Muscle of back (tissue), 13 donors: ENCODE measurements at places on chromosomes 2 and 18.

DNA sequence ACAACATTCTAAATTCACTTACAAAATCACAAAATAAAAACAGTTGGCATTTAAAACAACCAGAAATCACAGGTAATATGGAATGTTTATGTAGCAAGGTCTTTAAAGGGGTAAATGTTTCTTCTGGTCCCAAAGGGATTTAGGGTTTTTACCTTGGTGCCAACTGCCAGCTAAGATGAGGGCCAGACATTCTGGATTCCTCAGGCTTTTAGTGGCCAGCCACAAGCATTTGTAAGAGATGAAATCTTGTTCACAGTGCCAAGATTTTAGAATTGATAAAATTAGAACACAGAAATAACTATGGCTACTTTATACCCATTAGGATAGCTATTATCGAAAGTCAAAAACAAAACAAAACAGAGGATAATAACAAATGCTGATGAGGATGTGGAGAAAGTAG lies 60.4 kb upstream of the CDKL4 start:
- DNase-seq, result no peak

DNA sequence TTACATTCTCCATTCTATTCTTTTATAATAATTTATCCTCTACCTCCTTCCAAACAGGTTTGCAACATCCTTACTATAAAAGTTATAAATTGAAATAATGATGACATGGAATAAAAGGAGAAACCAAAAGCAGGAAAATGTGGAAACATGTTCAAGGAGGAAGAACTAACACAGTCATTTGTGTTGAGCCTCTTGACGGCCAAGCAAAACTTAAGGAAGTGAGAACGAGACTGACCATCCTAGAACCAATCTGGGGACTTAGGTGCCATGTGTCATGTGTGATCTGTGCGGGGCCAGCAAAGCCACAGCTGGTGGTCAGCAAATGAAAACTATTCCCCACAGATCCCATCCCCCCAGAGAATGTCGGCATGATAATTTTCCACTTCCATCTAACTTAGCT lies 25.6 kb upstream of the FAM124B start:
- no peak for DNase-seq

- DNase-seq, result no peak
Measured at GRCh38 chr2:239375278-239376061, 25.4 kb downstream of the HDAC4 start.

DNA sequence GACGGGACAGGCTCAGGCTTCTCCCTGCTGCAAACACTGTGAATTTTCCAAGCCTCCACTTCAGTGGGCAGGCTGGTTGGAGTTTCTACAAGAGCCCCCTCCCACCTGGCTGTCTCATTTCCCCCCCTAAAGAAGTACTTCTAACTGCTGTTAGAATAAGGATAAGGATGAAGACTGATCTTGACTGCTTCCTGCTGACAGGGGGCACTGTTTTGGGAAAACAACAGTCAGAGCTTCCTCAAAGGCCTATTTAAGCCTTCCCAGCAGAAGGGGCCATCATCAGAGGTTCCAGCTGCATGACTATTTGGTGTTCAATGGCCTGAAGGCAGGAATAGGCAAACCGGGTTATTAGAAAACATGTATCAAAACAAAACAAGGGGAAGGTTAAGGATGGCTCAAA lies 1162.8 kb downstream of the DSC3 start:
- DNase-seq, result no peak

- DNase-seq, result no peak
Measured at GRCh38 chr2:8334866-8335325, 347.0 kb upstream of the ID2 start.

- no peak for DNase-seq
Measured at GRCh38 chr2:18061717-18062116, 183.2 kb downstream of the KCNS3 start.

DNA sequence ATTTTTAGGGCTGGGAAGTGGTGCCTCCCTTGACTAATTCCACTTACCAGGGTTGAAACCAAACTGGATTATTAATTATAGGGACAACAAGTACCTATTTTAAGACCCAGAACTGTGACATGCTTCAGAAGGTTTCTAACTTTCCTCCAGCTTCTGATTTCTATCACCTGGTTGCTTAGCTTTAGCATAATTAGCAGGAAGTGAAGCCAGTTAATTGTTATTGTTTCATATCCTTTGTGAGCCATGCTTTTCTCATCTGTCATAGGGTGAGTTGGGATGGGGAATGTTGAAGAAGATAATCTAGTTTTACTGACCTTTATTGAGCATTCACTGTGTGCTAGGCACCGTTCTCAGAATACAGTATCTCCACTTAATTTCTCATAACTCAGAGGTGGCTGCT lies 3.2 kb downstream of the YPEL5 start:
- DNase-seq, result no peak

GRCh38 chr2:138364554-138365162 lies 136.9 kb upstream of the SPOPL start:
- no peak for DNase-seq

DNA sequence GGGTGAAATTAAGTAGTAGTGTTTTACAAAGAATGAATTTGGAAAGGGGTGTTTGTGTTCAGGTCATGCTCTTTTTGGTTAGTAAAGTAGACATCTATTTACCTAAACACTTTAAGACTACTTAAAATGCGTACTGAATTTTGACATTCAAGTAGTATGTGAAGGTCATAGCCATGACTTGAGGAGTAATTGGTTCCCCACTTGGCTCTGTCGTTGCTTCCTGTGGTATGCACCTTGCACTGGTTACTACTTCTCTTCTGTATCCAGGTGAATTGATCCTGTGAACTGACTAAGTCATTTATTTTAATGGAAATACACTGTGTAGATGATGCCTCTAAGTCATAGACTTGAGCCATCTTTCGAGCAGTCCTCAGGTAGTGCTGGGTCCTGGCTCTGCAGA lies 97.9 kb downstream of the ITGB1BP1 start:
- no peak for DNase-seq

DNA sequence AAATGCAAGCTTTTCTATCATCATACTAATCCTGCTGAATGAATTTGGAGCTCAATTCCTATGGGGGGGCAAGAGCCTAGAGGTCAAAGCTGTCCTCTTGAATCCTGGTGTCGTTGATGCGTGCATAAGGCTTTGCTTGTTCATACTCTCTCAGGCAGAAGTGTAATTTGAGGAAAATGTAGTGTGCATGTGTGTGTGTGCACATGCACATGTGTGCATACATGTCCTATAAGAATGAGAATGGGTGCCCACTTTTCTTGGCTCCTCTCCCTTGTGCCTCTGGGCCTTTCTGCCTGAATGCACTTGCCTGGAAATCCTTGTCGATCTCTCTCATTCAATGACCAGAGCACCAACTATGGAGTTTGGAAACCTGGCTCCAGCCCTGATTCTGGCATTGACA lies 28.5 kb upstream of the C18orf32 start:
- no peak for DNase-seq

DNA sequence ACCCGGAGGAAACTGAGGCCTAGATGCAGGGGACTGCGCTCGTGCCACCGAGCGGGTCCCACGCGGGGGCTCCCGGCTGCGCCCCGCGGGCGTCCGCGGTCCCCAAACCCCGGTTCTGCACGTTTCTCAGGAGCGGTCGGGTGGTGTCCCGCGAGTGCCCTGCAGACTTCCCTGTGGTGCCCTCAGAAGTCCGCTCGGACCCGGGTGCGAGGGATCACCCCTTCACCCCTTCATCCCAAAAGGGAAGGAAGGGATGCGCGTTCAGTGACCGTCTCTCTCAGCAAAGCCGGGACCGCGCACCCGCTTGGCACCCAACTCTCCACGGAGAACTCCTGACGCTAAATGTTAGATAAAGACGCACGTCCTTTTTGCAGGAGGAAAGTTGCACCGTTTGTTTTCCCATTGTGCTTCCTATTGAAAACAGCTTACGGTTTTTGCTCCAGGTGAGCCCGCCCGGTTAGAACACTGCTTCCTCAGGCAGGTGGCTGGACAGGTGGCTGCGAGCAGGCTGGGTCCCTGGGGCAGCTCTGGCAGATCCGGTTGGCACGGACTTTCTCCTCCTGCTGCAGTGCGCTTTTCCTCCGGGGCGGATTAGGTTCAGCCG lies 779 bp downstream of the DGKD start:
- peak; percentile 53 for DNase-seq

GRCh38 chr2:161122772-161123530 lies 37.3 kb upstream of the TANK start:
- peak; percentile 56 for DNase-seq

- DNase-seq, result no peak
Measured at GRCh38 chr2:39739386-39739785, 39.7 kb downstream of the THUMPD2 start.

DNA sequence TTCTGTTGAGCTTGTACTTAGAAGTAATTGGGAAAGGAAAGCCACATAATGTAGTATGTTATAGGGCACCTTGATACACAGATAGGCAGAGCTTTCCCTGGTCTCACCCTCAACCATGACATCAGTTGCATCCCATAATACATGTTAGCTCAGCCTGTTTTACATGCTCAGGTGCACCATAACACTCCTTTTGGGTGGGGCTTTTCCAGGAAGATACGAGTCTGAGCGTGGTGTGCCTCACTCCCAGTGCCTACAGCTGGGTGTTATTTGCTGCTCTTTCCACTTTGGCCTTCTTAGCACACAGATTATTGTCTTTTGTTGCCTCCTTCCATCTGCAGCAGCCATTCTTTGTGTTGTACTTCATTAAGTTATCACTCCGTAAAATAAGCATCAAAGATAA lies 11.9 kb downstream of the TTC39C start:
- DNase-seq, result no peak

- no peak for DNase-seq
Measured at GRCh38 chr2:71611781-71612527, 158.6 kb downstream of the DYSF start.

DNA sequence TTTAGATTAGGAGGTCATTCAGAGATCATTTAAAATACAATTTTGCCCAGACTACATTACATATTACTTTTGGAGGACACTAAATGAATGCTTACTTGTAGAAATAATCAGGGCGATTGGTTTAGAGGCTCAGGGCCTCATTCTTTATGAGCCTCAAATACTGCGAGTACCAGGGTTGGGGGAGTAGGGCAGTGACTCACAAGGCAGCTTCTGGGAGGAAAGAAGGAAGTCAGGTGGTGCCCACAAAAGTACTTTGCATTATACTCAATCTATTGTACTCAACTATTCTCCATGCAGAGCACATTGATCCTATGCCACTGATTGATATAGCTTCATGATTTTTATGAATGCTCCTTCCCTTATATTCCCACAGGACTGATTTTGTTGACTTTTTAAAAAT lies 166.9 kb downstream of the SOCS6 start:
- DNase-seq, result no peak
